ENCODE measurements at places on chromosomes 4 and X.

- no peak for DNase-seq
- H3K36me3 ChIP-seq, result peaks cover 12% of the 10 kb centered on the region
- H3K27ac ChIP-seq, result no peak overlapping the region
- no peaks in the 10 kb centered on the region for H3K27me3 ChIP-seq
- no peaks in the 10 kb centered on the region for H3K4me1 ChIP-seq
These were observed 48.0 kb downstream of the USP53 start for GRCh38 chr4:119260528-119260927.

DNA sequence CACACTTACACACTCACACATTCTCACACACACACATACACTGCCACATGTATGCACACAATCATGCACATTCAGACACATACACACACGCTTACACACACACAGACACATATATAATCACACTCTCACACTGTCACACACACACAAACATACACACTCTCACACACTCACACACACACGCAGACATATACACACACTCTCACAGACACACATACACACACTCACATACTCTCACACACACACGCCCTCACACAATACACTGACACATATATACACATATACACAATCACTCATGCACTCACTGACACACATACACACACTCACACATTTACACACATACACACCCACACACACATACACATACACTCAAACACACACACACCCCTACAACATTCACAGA is 435.3 kb upstream of the FRG1 start:
- no peaks in the 10 kb centered on the region for H3K27me3 ChIP-seq
- DNase-seq, result no peak
- no peaks in the 10 kb centered on the region for H3K4me1 ChIP-seq
- no peak overlapping the region for H3K4me3 ChIP-seq

DNA sequence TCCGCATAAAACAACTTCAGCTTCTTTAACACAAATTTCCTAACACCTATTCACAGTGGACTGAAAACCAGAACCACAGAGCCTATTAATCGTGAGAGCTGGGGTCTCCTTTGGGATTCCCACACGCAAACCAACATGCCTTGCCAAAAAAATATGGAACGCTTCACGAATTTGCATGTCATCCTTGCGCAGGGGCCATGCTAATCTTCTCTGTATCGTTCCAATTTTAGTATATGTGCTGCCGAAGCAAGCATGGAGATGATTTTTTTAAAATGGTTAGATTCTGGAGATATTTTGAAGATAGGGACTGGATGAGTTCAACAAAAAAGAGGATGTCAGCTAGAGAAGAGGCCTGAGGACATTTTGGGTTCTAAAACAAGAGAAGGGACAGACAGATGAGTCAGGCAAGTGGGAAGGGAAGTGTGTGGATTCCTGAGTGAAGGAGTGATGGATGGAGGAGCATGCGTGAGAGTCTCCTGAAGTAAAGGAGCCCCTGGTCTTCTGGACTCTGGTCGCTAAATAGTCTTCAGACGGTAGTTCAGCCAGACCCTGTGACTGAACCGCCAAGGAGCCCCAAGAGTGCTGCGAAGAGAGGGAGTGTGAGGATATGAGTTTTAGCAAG is 9.5 kb upstream of the GATA1 start:
- no peaks in the 10 kb centered on the region for H3K36me3 ChIP-seq
- no peak for DNase-seq
- H3K27me3 ChIP-seq, result no peaks in the 10 kb centered on the region
- H3K27ac ChIP-seq, result no peak overlapping the region

DNA sequence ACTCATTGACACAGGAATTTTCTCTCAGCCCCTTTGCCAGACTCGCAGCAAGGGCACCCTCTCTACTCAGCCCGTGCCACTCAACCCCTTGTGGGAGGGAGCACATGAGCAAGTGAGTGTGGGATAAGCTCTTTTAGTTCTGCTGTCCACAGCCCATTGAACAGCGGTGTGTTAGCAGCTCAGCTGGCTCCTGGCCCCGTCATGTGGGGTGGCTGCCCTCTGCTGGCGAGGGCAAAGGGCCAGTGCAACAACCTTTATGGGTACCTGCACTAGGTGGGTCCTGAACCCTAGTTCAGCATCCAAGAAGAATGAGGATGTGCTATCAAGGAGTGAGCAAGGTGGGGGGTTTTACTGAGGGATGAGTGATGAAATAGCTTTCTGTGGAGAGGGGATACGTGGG is 85.0 kb upstream of the ZNF81 start:
- H3K36me3 ChIP-seq, result no peaks in the 10 kb centered on the region
- no peak overlapping the region for H3K4me3 ChIP-seq
- H3K27ac ChIP-seq, result no peak overlapping the region
